Epithelial cell of proximal tubule (primary cell): ENCODE measurements at places on chromosomes 6 and 20.

GRCh38 chr6:37126961-37127616, 42.9 kb upstream of the PIM1 start:
- DNase-seq = no peak

GRCh38 chr6:150588888-150589499, 10.7 kb upstream of the PLEKHG1 start:
- no peak for DNase-seq

GRCh38 chr6:136173519-136174507, 76.3 kb downstream of the MTFR2 start:
- DNase-seq = no peak

DNA sequence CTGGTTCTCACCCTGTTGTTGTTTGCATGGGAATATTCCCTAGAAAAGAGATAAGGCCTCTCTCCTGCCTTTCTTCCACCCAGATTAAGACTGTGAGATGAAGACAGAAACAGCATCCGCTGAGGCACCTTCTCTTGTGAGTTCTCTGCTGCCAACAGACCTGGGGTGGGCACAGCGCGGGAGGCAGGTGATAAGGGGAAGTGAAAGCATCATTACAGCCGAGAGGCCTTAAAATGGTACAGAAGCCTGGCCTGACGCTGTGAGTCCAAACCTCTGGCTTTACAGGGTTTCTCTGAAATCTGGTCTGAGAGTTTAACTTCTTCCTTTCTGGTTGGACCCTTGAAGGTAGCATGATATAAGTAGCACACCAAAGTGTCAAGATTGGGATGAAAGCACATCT, 21.0 kb upstream of the IYD start:
- DNase-seq = no peak

GRCh38 chr6:155417454-155417853, 38.2 kb downstream of the NOX3 start:
- DNase-seq = no peak

GRCh38 chr6:15350386-15351083, 104.7 kb downstream of the JARID2 start:
- DNase-seq = no peak

DNA sequence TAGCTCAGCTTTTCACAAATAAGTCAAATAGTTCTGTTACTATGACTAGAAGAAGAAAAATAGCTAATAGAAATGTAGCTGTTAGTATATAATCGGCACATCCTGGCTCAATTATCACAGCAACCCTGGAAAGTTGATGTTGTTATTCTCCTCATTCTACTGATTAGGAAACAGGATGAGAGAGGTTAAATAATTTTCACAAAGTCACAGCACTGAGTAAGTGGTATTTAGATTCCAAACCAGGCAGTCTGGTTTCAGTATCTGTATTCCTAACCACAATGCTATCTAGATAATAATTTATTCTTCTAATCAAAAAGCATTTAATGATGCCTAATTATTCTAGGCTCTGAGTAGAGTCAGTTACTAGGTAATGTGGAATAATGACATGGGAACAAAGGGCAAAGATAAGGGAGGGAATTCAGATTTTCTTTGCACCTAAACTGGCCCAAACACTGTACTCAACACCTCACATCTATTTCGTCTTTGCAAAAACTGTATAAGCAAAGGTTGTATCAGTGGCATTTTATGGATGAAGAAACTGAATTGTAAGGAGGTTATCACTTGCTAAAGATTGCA, 51.3 kb downstream of the PDE7B start:
- no peak for DNase-seq

DNA sequence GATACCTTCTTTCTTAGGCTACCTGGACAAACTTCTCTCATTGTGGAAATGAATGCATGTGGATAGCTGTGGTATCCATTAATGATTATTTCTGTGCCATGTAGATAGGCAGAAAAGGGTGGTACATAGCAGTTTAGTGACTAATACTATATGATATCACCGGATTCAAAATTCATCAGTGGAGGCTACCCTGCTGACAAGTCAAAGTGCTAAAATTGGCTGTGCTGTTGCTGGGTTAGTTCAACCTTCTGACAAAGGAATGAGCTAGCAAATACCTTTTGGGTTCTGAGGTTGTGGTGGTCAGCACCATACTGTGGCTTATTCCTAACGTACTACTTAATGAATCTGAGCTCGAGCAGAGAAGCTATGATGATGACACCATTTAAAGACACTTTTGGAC, 109.1 kb downstream of the TFAP2B start:
- no peak for DNase-seq

DNA sequence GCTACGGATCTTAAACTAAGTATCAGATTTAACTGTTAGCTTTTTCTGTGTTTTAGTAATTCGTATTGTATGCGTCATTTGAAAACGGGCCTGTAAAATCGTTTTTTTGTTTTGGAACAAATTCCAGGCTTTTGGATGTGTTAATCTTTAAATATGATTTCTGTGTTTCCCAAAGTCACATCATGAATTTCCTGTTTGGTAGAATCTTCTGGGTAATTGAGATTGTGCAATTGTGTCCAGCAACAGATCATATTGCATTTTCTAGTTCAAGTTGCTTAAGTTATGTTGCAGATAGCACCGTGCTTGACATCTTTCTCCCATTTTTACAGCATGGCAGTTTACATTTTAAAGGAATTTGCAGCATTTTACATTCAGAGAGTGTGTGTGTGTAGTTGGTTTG, 1.9 kb downstream of the MAPK14 start:
- peak; percentile 27 for DNase-seq

DNA sequence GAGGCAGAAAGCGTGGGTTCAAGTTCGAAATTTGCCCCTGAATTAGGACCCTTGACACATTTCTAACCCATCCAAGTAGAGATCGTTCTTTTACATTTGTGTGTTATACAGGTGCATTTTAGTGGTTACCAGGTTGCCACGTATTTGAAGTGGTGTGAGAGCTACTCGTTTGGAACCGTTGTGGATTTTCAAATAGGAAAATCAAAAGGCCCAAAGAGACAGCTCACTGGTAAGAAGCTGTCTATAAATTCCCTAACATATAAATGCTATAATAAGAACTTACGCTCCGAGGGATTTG, 1.6 kb upstream of the REV3L start:
- DNase-seq = no peak

DNA sequence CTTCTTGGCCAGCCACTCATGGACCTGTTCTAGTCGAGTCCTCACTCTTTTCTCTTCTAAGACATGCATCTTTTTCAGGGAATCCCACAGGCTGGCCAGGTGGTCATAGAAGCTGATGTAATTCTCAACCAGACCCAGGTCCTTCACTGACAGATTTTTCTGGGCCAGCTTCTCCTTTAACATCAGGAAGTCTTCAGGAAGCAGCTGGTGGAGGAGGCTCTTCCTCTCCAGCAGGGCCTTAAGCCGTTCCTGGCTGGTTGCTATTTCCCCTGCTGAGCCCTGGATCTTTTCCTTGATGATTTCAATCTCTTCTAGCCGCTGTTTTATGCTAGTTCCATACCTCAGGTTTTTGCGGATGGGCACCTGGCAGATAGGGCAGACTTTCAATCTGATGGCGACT, 28.6 kb downstream of the DDX27 start:
- no peak for DNase-seq

DNA sequence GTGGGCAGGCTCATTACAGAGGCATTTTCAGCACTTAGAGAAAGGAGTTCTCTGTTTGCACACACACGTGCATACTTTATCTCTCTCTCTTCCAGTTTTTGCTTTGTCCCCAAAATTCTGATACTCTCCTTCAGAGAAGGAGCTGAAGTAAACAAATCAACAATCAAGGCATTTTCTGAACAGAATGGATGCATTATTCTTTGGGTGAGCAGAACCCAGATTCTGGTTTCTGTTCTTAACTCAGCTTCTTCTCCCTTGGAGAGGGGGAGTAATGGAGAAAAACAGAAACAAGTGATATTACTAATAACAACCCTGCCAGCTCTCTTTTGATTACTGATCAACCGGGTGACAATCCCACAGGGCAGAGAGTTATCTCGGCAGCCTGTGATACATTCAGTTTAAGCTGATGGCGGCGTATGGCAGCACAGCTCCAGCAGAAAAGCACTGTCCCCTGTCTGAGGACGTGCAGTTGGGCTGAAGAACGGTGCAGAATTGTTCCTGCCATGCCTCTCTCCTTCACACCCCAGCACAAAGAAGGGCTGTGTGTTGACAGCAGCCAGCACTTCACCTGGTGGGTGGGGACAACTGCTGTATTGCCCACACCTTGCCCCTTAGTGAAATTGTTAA, 47.3 kb upstream of the SASH1 start:
- DNase-seq = no peak

- DNase-seq = no peak
These were observed 314.7 kb upstream of the RSPO3 start for GRCh38 chr6:126803769-126804168.

GRCh38 chr6:149127212-149127611, 190.3 kb upstream of the TAB2 start:
- no peak for DNase-seq

- DNase-seq = no peak
These were observed 24.0 kb upstream of the L3MBTL3 start for GRCh38 chr6:129994410-129994809.

DNA sequence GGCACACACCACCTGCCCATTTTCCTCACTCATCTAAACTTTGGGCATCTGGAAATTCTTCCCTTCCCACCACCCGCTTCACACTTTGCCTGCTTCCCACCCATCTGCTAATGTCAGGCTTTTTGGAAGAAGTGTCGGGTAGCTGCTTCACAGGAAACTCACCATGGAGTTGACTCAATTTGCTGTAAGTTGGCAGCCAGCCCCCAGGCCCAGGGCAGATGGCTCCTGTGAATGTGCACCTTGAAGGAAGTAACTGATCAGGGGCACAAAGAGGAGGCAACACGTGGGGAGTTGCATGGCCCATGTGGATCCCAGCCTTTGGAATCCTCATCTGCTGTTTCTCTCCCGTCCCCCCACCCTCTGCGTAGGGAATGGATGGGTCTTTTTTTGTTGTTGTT, 87.3 kb downstream of the PPP1R14C start:
- DNase-seq = no peak

DNA sequence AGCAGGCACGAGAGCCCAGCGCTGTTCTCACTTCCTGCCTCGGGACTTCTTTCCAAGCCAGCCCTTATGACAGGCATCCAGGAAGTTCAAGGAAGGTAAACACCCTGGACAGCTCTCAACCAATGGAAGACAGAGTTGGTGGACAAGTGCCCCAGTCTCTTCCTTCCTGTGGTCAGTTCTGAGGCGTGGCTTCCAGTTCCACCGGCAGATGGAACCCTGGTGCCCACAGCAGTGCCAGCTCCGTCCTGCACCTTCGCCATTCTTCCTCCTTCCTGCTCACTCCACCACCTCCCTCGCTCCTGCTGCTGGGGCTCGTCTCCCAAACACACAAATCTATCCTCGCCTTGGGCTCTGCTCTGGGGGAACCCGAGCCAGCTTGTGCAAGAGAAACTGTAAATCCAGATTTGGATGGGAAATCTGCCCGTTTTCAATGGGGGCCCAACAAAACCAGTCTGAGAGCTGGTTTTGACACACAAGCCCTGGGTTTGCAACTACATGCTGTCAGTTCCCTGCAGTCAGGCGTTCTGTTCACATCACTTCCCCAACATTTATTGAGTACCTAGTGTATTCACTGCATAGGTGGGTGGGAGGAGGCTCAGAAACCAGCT, 162.7 kb downstream of the GRM4 start:
- no peak for DNase-seq

GRCh38 chr20:63175038-63175895, 40.7 kb downstream of the YTHDF1 start:
- no peak for DNase-seq

DNA sequence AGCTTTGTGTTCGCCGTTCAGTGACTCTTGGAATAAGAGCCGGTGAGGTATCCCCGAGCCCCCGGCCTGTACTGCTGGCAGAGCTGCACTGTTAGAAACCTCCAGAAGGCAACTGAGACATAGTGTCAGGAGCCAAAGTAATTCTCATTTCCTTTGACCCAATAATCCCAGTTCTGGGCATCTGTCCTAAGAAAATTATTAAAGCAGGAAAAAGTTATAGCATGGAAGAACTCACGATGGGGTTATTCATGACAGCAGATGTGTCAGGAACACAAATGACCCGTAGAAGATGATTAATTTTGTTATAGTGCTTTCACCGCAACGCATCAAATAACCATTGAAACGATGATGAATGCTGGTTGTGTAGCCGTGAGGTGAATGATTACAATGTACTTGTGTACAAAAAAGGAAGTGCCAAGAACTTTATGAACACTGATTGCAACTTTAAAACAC, 20.3 kb downstream of the CYP21A2 start:
- no peak for DNase-seq

- DNase-seq = no peak
These were observed 397.4 kb downstream of the C6orf118 start for GRCh38 chr6:164911873-164912580.

- DNase-seq = no peak
These were observed 54.2 kb downstream of the BCAS4 start for GRCh38 chr20:50848846-50849673.
